ENCODE measurements at places on chromosomes 7 and 10.

GRCh38 chr10:8063128-8063908, 8.8 kb downstream of the GATA3 start:
- DNase-seq: no peak

GRCh38 chr10:3350617-3351258, 178.2 kb upstream of the PITRM1 start:
- no peak for DNase-seq

GRCh38 chr10:98306501-98306900, 38.5 kb upstream of the LOXL4 start:
- DNase-seq: no peak

- DNase-seq: no peak
Measured at GRCh38 chr10:16606421-16606820, 84.7 kb upstream of the C1QL3 start.

- no peak for DNase-seq
Measured at GRCh38 chr10:119407254-119407777, 135.2 kb downstream of the RGS10 start.

DNA sequence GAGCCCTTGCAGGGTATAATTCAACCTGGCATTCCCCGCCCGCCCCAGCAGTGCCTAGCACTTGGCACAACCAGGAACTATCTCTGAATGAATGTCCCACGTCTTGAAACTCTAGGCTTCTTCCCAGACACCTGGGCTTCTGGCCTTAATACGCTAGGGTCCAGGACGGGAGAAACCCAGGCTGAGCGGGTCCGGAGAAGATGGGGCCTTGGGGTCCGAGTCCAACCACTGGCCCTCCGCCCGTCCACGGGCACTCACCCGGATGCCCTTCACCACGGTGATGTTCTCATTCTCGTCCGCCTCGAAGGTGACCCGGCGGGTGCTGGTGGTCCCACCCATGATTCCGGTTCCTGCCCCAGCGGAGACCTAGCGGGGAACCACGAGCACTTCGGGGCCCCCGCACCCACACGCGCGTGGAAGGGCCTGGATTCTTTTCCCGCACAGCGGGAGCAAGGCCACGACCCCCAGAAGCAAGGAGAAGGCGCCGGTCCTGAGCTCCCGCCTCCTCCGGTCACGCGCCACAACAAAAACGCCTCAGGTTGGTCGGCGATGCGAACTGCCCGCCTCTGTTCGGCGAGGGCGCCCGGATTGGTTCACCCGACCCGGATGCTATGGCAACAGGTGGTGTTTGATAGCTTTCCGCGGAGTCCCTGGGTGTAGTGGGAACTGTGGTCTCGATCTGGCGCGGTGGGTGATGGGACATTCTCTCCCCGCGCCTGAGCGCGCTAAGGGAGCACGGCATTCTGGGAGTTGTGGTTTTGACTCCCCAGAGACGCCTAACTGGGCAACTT, at the start of gene CHCHD3:
TSS of gene CHCHD3 (minus strand) at position 492 of the 791 bp plus-strand sequence. CDS start at position 339, 153 bp downstream.
- peak; percentile 87 for DNase-seq

GRCh38 chr10:113592380-113592779, 39.5 kb downstream of the HABP2 start:
- no peak for DNase-seq

DNA sequence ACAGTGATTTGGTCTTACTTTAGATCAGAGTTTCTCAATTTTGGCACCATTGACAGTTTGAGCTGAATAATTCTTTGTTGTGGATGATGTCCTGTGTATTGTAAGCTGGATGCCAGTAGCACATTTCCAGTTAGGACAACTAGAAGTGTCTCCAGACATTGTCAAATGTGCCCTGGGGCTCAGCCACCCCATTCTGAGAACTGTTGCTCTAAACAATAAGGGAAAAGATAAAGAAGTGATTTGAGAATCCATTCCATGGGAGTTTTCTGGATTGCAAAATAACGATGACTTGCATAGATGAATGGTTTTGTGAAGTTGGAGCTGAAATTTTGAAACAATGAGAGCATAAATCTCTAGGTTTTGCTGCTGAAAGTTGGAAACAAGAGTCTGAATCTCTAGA, 44.6 kb downstream of the NUP205 start:
- DNase-seq: no peak

DNA sequence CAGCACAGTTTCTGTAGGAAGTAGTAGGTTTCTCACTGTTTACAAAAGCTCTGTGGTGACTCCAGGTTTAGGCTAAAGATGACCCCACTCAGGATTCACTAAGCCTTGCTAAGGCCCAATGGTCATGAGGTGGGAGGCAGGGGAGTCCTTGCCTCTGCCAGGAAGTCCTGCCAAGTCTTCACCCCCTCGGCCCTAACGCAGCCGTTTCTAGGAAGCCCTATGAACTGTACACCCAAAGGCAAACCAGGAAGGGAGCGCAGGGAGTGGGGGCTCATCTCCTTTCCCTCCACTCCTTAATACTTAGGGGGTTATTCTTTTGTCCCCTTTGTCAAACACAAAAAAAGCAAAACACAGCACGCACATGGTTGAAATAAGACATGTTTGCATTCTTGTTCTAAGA, 64.6 kb downstream of the CTBP2 start:
- DNase-seq: no peak

GRCh38 chr10:48589266-48589665, 15.6 kb downstream of the ARHGAP22 start:
- DNase-seq: peak; percentile 94

GRCh38 chr10:131002031-131002861, 309.3 kb downstream of the TCERG1L start:
- no peak for DNase-seq

DNA sequence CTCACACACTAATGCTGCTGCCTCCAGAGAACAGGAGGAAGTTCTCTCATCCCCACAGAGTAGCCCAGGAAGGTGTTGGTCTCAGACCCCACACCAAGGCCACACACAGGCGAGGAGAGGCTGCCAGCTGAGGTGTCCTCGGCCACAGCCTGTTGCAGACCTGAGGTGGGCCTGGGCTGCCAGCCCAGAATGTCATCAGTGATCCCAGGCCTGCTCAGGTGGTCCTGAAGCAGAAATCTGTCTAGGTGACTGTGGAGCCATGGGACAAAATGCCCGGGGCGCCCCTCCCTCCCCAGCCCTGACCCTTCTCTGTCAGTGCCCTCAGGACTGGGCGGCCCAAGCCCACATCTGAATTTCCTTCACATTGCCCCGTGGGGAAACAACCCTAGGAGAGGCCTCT, 43.5 kb upstream of the LRRC4 start:
- DNase-seq: no peak

All from AG04449 (cell line).